Stimulated activated naive CD8-positive, alpha-beta T cell treated with anti-CD3 and anti-CD28 coated beads, Interleukin-15, Interleukin-2, amounts not matched to agents 100 U/mL and 50 U/mL, for 24 hours (primary cell): ENCODE measurements at places on chromosomes 3 and 15.

DNA sequence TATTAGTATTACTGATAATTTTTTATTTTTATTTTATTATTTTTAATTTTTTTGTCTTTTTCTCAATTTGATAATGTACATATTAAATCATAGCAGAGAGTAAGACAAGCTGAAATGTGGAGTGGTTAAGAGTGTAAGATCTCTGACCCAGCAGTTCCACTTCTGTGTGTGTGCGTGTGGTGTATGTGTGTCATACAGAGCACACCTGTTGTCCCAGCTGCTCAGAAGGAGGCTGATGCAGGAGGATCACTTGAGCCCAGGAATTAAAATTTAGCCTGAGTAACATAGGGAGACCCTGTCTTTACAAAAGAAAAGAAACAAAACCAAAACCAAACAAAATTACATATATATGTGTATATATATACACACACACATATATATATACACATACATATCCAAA, 1.4 kb upstream of the CIDEC start:
- DNase-seq: no peak

DNA sequence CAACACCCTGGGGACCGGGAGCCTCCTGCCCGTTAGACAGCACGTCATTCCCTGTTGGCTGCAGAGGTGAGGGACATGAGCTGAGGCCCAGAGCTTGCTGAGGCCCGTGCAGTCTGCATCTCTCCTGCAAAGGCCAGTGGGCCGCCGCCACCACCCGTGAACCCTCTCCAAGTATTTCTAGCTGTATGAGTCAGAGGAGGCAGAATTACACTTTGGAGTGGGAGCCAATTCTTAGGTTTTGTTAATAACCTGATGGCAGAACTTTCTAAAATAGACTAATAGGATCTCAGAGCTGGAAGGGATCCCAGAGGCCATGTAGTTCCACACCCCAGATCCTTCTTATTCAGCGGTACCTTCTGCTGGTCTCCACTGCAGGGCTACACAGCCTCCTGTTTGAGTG, 335.2 kb upstream of the CTDSPL start:
- no peak for DNase-seq

- DNase-seq: no peak
Observed at GRCh38 chr3:140573011-140573410, 104.9 kb upstream of the TRIM42 start.

GRCh38 chr3:260898-261297, 64.3 kb downstream of the CHL1 start:
- DNase-seq: no peak

- DNase-seq: no peak
Observed at GRCh38 chr3:4754180-4755086, 224.8 kb upstream of the BHLHE40 start.

- no peak for DNase-seq
Observed at GRCh38 chr3:111761309-111761795, 97.7 kb upstream of the PHLDB2 start.

DNA sequence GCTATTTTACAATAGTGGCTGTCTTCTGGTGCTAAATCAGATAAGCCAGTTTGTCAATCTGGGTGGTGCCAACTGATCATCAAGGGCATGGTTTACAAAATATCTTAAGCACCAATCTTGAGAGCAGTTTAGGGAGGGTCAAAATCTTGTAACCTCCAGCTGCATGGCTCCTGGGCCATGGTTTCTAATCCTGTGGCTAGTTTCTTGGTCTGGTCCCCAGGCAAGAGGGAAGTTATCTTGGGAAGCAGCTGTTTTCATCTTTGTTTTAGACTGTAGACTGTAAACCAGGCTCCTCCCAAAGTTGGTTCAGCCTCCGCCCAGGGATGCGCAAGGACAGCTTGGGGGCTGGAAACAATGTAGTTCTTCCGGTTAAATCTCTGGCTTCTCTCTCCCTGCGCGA, 166.8 kb downstream of the IL1RAP start:
- no peak for DNase-seq

- DNase-seq: no peak
Observed at GRCh38 chr15:42199126-42199525, 9.0 kb downstream of the VPS39 start.

- no peak for DNase-seq
Observed at GRCh38 chr15:63440756-63441155, 59.1 kb upstream of the CA12 start.

DNA sequence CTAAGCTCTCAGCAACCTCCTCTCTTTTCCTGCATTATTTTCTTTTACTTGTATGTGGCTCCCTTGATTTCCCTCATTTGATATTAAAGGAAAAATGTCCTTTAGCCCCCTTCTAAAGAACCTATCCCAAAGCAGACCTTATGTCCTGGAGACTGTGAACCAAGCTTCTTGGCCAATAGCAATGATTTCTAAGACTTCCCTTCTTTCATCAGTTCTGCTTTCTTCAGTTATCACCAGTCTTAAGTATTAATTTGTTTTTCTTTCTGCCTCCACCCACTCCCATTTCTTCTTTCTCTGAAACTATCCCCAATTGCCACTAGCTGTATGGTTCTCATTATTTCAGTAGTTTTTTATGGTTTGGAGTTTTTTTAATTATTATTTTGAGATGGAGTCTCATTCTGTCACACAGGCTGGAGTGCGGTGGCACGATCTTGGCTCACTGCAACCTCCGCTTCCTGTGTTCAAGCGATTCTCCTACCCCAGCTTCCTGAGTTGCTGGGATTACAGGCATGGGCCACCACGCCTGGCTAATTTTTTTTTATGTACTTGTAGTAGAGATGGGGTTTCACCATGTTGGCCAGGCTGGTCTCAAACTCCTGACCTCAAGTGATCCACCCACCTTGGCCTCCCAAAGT, 12.1 kb downstream of the TMOD3 start:
- no peak for DNase-seq

- no peak for DNase-seq
Observed at GRCh38 chr3:141860766-141861513, 15.5 kb upstream of the ATP1B3 start.

DNA sequence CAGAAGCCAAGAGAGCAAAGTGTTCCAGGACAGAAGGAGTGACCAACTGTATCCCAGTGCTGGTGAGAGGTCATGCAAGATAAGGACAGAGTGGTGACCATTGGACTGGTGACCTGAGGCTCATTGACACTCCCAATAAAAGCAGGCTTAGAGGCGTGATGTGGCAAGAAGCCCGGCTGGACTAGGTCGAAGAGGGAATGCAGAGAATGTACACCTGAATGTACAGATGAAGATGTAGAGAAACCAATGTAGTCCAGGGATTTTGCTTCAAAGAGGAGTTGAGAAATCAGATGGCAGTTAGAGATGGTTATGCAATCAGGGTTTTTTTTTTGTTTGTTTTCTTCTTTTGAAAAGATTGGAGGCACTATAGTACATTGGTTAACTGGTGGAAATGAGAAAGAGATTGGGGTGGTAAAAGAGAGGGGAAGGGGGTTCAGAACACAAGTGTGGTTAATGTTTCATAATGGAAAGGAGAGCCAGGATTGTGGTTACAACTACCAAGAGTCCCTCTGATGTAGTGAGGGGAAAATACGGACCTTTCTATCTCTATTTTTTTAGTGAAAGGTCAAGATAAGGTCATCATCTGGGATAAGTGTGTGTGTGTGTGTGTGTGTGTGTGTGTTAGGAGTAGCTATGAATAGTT, 23.3 kb downstream of the ST3GAL6 start:
- no peak for DNase-seq

DNA sequence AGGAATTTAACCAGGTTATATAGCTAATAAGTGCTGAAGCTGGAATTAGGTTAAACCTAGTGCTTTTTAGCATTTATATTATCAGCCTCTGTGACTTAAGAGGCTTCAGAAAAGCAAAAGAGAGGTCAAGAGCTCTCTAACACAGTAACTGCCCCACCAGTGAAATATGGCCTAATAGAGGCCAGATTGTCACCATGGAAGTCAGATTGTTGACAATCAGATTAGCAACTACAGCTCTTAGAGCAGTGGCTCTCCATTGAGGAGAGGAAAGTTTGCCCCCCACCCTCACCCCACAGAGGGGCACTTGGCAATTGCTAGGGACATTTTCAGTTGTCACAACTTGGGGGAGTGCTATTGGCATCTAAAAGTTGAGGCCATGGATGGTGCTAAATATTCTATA, 23.3 kb upstream of the LMOD3 start:
- DNase-seq: no peak

DNA sequence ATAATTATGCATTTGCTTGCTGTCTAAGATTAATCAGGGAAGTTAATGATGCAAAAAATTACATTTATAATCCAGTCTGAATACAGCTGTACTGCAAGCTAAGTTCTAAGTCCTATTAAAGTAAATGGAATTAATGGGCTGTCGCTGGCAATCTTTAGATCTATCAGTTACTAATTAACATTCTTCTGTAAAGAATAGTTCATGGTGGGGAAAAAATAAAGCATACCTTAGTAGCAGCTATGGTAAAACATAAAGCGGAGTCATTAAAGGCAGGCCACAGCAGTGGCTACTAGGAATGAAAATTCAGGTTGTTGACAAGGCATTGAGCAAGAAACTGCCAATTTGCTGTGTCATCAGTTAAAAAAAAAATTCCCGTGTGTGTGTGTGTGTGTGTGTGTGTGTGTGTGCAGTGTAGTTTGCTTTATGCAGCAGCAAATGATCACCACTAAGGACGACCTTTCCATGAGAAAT, 129.8 kb downstream of the ZNF385D start:
- no peak for DNase-seq

DNA sequence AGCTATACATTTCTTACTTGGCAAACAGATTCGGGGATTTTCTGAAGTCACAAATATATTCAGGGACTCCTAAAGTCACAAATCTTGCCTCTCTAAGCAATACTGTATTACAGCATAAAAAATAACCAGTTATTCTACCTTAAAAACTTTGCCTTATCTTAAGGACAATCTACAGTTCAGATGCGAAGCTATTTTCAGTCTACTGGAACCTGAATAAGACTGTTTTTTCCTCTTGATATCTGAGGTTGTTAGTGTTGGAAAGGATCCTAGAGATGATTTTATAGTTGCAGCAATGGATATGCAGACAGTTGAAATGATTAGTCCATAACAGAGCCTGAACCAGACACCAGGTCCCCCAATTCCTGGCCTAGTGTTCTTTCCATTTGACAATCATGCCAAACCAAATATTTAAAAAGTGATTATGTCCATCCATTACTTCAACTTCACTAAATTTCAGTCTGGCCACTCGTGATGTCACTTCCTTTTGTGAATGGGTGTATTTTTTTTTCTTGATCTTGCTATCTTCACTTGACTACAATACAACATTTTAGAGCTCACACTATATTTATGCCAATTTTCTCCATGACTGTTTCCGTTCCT, 1.8 kb downstream of the HDGFL3 start:
- no peak for DNase-seq

- DNase-seq: no peak
Observed at GRCh38 chr3:72368331-72368975, 479.8 kb downstream of the SHQ1 start.

GRCh38 chr3:120353463-120353862, 4.3 kb upstream of the LRRC58 start:
- DNase-seq: no peak

GRCh38 chr3:134364936-134365765, 9.1 kb downstream of the AMOTL2 start:
- DNase-seq: no peak

DNA sequence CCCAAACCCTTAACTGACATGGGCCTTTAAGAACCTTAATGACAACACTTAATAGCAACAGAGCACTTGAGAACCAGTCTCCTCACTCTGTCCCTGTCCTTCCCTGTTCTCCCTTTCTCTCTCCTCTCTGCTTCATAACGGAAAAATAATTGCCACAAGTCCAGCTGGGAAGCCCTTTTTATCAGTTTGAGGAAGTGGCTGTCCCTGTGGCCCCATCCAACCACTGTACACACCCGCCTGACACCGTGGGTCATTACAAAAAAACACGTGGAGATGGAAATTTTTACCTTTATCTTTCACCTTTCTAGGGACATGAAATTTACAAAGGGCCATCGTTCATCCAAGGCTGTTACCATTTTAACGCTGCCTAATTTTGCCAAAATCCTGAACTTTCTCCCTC, 49.9 kb downstream of the PGPEP1L start:
- no peak for DNase-seq

DNA sequence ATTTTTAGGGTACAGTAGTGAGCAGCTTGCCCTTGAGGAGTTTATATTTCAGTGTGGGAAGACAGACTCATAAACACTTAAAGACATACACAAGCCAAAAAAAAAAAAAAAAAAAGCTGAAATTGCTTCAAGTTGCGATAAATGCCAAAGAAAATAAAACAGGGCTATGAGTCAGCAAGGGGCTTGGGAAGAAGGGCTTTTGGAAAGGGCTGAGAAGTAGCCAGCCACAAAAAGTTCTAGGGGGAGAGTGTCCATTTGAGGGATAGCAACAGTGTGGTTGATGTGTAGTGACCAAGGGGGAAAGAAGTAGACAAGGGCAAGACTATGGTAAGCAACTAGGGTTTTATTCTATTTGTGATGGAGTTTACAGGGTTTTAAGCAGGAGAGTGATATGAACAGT, 185.5 kb downstream of the ADAMTS9 start:
- DNase-seq: no peak

DNA sequence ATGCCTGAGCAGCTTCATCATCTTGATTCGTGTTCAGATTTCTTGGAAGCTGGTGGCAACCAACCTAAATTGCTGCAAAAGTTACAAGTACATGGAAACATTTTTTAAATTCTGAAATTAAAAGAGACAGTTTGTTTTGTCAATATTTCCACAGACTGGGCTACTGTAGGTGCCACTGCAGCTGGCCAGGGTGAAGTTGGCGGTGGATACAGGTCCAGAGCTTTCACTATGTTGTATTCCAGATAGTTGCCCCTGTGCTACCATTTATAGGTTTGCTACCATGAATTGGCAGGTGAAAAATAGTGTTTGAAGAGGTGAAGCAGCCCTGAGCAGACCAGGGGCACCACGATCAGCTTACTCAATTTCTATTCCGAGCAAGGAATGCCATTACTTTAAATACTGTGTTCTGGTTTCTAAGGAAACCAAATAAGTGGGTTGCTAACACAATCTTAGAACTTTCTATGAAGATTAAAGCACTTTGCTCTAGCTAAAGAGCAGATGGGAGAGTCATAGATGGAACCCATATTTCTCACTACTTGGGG, 21.2 kb upstream of the SHC4 start:
- no peak for DNase-seq

- peak; percentile 62 for DNase-seq
Observed at GRCh38 chr15:99424978-99425656, 140.7 kb upstream of the MEF2A start.

- no peak for DNase-seq
Observed at GRCh38 chr3:196093317-196094111, 11.6 kb upstream of the TFRC start.
